ENCODE measurements at places on chromosomes 4 and X.

- DNase-seq = no peak
These were observed 2.2 kb downstream of the AR start for GRCh38 chrX:67545893-67546495.

DNA sequence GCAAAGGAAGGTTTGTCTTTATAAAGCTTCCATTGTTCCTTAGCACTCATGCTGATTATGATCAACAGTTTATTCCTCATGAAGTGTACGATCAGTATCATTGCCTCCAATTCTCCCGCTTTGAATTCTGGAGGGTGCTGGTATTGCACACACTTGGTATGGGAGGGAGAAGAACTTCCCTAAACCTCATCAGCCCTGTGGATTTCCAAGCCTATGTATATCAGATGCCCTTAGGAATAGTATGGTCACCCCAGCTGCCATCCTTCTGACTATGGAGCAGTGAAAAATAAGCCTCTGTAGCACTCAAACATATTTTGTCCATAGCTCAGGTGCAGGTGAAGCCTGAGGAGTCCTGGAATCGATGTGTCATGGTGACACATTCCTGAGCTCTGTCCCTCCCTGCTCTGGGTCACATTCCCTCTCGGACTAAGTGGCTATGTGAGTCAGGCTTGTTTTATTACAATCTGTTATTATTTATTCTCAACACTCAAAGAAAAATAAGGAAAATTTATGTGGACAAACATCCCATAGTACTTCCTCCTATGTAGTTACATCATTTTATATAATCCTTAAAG lies 2.0 kb upstream of the ZDHHC9 start:
- DNase-seq = no peak

DNA sequence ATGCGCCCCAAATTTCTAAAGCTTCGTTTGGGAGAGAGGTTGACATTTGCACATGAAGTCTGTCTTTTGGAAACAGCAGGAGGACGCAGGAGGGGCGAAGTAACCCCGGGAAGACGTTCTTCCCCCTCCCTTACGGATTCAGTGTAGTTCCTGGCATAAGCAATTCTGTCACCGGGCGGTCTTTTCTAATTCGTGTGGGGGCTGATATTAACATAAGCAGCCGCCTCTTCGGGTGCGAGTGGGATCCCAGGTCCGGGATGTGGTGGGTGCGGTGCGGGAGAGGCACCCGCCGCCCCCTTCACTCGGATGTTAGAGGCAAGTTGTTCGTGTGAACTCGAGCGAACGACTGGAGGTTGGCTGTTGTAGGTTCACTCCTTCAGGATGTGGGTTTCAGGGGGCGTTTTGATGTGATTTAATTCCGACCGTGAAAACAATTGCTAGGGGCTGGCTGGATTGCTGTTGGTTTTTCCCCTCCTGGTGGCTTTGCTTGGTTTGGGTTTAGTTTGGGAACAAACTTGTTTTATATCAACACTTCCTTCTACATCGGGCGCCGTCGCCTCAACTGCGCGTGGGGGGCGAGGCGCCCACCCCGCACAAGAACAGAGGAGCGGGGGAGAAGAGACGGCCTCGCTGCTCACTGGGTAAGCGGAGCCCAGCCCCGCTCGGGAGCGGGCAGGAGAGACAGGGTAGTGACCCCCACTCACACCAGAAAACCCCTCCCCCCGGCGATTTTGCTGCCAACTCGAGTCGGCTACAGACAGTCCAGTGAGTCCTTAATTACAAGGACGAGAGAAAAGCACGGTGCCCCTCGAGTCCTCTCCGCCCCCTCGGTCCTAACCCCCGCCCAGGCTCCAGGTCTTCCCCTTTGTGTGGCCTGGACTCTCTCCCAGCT lies 2.9 kb upstream of the LEF1 start:
- DNase-seq = no peak

GRCh38 chrX:30217465-30217864 lies 2.1 kb downstream of the MAGEB2 start:
- no peak for DNase-seq

DNA sequence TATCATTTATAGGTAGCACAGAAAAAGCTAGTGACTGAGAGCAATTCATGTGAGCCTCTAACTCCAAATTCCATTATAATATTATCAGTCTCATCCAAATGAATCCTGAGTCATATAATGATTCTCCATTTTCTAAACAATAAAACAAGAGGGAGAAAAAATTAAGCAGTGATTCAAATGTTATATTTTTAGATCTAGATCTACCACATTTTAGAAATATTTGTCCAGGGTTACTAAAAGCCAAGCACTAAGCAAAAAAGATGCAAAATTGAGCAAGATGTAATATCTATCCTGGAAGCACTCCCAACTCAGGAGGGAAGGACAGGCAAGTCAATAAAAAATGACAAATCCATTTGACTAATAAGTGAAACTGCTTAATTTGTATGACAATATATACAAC lies 172.8 kb downstream of the FBXW7 start:
- no peak for DNase-seq

GRCh38 chr4:59553063-59553720 lies 1646.9 kb upstream of the ADGRL3 start:
- DNase-seq = no peak

GRCh38 chr4:174156239-174156826 lies 127.1 kb downstream of the FBXO8 start:
- DNase-seq = peak; percentile 2

- DNase-seq = no peak
These were observed 21.2 kb upstream of the SLC7A11 start for GRCh38 chr4:138263247-138263816.

GRCh38 chr4:145130788-145131399 lies 32.8 kb downstream of the ABCE1 start:
- no peak for DNase-seq

GRCh38 chr4:138104284-138104680 lies 137.9 kb downstream of the SLC7A11 start:
- DNase-seq = no peak

- no peak for DNase-seq
These were observed 24.8 kb upstream of the ACSL1 start for GRCh38 chr4:184850431-184851199.

GRCh38 chr4:150950657-150951288 lies 64.3 kb downstream of the LRBA start:
- no peak for DNase-seq

DNA sequence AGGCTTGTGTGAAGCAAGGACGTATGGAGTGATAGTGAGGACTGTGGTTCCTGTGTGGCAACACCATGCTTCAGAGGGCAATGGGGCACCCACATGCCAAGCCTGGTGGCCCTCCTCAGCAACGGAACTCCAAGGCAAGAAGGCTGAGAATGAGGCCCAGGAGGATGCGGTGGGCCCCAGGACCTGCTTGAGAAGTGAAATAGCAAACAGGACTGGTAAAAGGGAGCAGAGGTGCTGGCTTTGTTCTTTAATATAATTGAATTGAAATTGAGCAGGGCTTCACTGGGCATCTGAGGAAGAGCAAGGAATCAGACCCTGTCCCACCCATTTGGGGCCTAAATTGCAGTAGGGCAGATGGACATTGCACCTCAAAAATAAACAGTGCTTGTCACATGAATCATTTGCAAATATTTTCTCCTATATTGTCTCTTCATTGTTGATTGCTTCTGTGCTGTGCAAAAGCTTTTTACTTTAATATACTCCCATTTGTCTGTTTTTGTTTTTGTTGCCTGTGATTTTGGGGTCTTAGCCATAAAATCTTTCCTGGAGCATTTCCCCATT lies 2.3 kb downstream of the TMEM187 start:
- DNase-seq = no peak

DNA sequence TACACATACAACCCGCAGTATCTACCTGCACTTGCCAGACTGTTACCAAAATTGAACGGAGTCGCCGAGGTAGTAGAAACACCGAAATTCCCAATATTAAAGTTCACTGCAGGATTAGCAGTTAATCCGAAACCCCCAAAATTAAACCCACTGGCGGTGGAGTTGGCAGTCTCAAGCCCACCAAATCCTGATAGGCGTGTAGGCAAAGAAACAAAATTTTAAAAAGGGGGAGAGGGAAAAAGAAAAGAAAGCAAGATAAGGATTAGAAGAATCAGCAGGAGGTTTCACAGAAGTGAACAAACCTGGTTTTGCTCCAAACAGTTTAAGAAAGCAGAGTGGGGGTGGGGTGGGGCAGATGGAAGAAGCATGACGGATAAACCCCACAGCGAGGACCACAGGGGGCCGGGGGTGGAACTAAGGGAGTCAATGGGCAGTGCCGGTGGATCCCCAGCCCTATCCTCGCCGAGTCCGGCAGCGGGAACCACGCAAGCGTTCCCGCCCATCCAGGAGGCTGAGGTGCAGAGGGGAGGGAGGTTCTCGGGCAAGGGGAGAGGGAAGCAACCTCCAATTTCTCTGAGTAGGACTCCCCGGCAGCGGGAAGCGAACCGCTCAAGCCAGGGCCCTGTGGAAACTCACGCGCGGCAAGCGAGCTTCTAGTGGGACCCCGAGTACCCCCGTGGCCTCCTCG lies 599 bp downstream of the NUP54 start:
- peak; percentile 33 for DNase-seq

GRCh38 chr4:118760493-118760892 lies 75.3 kb downstream of the METTL14 start:
- no peak for DNase-seq

GRCh38 chr4:119131164-119131563 lies 4.5 kb upstream of the MYOZ2 start:
- no peak for DNase-seq

DNA sequence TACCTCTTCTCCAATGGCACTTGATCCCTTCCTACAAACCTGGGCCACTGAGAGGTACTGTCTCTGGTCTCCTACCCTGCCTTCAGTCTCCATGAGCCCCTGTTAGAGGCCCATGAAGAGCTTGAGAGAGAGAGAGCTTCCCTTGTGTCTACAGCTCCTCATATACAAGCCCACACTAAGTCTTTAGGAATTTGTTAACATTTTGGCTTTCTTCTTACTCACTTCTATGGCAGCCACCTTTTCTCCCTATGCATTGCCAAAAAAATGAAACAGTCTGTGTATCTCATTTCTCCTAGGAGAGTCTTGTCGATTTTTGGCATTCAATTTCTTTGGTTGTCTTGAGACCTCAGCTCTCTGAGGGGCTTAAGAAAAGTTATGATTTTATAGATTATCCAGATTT lies 90.9 kb upstream of the LNX1 start:
- DNase-seq = no peak

DNA sequence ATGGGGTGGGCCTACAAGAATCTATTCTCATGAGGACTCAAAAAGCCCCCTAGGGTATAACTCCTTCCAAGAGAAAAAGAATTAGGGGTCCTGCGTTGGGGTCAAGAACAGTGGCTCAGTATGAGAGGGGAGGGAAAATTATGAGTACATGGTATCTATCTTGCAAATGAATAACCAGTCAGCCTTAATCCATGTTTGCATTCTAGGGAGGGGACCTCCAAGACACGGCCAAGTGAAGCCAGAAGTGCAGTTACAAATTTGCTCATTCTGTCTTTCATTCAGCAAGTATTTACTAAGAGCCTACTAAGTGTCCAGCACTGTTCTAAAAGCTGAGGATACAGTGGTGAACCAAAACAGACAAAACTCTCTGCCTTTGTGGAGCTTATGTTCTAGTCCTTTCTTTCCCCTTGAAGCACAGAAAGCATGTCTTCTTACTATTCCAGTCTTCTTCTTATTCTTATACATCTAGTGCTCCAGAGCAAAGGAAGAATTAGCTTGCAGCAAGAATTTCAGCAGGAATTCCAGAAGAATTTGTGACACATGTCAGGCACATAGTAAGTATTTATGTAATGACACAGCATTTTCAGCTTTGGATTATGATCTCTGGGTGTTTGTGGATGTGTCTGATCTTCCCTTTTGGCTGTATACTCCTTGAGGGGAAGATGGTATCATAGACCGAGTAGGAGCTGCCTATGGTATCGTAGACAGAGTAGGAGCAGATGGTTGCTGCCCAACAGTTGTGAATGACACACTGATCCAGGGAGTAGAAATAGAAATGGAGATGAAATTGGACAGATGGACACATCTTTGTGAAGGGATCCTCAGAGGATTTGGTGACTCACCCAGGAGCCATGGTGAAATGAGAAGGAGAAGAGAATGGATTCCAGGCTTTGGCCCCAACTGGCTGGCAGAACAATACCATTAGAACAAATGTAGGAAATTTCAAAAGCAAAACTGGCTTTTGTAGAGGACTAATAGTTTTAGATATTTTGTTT lies 75.9 kb downstream of the COQ2 start:
- DNase-seq = no peak

DNA sequence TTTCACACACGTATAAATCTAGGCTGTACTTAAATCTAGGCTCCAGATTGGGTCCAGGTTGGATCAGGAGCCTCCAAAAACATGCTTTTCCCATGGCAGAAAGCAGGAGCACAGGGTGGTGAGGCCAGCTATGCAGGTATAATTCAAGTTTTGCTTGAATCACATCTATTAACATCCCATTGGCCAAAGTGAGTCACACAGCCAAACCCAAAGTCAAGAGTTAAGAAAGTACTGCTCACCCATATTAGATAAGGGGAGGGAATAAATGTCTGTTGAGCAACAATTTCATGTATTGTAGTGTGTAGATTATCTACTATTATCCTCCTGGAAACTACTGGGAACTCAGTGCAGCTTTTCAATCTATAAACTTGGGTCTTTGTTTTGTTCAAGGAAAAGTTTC lies 12.8 kb downstream of the SUPT20HL2 start:
- DNase-seq = no peak

- peak; percentile 3 for DNase-seq
These were observed 102.9 kb downstream of the GRXCR1 start for GRCh38 chr4:42995343-42995944.

DNA sequence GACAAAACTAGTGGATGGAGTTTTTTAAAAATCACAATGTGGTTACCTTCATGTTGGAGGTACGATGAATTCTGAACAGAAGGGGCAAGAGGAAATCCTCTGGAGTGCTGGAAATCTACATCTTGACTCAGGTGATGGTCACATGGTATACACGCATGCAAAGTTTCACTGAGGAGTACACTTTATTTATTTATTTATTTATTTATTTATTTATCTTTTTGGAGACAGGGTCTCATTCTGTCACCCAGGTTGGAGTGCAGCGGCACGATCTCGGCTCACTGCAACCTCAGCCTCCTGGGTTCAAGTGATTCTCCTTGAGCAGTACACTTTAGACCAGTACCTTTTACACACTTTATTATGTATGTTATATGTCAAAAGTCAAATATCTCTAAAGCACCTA lies 645.7 kb upstream of the DIPK2B start:
- DNase-seq = no peak

DNA sequence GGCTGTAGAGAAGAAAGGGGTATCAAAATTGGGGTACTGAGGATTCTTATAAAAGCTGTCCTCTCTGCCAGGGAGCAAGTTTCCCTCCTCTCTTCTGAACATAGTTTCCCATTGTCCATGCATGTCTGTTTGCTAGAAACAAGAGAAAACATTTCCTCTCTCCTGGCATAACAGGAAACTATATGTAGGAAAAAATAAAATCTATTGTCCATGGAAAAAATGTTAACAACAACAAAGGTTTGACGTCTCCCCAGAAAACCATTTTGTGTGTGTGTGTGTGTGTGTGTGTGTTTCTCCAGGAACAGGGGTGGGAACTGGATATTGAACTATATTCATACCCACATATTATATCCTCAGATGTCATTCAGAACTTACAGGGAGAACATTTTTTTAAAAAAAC lies 107.2 kb downstream of the GASK1B start:
- no peak for DNase-seq

- no peak for DNase-seq
These were observed 6.4 kb downstream of the PITX2 start for GRCh38 chr4:110616238-110617074.

All from GM18507 (cell line).